NCI-H1417 treated with DMSO at 0.1 percent for 48 hours (cell line): ENCODE measurements at places on chromosomes 16 and 17.

DNA sequence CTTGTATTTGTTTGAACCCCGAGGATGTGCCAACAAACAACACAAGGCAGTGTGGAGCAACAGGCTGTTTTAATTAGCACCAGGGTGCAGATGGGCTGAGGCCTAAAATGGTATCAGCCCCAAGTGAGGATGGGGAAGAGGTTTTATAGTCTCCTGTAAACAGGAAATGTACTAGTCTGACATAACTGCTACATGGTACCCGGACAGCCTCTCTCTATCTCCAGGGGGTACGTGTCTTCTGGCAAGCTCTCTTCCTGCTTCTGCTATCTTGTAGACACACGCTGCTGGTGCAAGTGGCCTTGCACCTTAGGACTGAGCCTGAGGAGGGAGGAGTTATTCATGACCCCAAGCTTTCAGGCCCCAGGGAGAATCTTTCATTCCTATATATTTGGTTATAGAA, 2451.0 kb downstream of the TP53TG3F start:
- no peak for DNase-seq

DNA sequence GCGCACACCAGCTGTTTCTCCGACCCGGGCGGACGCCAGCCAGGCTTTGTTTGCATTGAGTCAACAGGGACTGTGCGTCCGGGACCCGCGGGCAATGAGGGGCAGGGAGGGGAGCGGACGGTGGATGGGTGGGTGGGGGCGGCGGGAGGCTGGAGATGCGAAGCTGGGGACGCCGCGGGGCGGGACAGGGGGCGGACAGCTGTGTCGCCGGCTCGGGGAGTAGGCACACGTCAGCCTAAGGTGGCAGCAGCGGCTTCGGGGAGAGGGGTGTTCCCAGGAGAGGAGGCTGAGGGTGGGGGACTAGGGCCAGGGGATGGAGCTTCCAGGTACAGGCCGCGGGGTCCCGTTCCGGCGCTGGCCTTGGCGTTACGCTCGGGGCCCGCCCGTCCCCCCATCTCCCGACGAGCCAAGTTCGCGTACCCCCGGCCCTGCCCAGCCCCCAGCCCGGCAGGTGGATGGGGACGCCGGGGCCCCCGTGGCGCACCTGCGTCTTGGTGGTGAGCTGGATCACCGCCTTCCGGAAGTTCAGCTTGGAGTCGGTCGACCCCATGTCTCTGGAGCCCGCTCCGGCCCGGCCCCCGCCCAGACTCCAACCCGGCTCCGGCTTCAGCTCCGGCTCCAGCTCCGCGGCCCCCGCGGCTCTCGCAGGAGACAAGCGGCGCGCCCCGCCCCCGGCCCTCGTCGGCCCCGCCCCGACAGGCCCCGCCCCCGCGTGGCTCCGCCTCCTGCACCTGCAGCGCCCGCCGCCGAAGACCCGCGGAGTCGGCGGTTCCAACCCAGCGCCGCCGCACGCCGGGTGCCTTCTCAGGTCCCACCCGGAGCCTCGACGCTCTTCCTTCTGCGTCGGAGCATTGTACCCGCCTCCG, at the start of gene HID1:
TSS of gene HID1 (minus strand) at position 653 of the 866 bp plus-strand sequence. CDS start at position 550, 103 bp downstream.
- no peak for DNase-seq

- DNase-seq: no peak
Measured at GRCh38 chr16:55856950-55857349, 18.2 kb downstream of the CES5A start.

- no peak for DNase-seq
Measured at GRCh38 chr16:69563605-69564580, 1.9 kb upstream of the NFAT5 start.

DNA sequence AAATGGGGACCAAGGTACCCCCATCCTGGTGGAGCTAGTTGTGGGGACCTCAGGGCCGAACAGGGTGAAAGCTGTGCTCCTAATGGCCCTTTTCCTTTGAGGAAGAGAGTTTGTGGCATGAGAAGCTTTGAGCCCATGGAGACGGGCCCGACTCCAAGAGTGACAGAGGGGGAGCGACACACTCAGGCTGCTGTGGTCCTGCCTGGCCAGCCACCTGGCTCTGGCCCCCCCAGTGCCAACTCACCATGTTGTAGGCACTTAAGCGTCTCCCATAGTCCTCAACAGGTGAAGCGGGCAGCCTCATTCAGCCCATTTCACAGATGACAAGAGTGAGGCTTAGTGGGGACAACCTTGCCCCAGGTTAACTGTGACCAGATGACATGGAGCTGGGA, 1.6 kb downstream of the IL21R start:
- DNase-seq: no peak

DNA sequence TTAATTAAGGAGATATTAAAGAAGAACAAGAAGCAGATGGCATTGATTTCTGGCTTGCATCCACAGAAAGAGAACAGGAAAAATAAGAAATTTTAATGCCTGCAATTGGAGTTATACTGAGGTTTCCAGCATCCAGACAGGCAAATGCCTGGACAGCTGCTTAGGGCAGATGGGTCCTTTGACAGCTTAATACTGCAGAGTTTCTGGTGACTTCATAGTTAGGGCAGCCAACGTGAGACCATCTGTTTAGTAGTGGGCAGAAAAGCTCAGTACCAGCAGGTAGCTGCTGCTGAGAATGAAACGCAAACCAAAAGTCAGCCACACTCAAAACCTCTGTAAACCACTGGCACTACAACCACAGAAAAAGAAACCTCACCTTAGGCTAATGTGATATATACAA, 109.8 kb downstream of the CDK5R1 start:
- DNase-seq: no peak

DNA sequence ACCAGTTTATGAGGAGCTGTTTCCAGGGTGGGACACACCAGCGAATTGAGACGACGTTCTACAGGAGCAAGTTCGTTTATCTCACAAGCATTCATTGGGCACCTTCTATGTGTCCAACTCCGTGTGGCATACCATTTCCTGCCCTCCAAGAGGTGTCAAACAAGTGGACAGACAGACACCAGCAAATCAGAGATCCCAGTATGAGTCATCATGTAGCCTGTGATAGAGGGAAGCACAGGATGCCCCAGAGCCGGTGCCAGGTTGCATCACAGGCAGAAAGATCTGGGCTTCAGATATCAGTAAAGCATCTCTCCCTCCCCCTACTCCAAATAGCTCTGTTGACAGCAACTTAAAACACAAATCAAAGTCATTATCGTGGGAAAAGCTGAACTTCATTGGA, 31.8 kb upstream of the MAF start:
- no peak for DNase-seq

DNA sequence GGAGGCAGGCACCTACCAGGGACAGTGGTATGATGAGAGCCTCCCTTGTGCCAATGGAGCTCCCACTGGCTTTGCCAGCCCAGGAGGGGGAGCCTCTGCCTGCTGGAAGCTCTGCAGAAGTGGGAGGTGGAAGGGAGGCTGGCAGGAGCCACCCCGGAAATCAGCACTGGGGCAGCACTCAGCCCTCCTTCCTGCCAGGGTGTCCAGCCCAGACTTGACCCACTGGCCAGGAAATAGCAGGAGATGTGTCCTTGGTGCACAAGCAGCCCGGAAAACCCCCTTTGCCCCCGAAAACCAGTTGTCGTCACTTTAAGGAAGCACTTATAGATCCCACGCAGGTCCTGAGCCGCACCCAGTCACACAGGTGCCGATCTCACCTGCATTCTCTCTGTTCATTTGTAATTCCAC, 49.3 kb upstream of the CACNG4 start:
- no peak for DNase-seq

DNA sequence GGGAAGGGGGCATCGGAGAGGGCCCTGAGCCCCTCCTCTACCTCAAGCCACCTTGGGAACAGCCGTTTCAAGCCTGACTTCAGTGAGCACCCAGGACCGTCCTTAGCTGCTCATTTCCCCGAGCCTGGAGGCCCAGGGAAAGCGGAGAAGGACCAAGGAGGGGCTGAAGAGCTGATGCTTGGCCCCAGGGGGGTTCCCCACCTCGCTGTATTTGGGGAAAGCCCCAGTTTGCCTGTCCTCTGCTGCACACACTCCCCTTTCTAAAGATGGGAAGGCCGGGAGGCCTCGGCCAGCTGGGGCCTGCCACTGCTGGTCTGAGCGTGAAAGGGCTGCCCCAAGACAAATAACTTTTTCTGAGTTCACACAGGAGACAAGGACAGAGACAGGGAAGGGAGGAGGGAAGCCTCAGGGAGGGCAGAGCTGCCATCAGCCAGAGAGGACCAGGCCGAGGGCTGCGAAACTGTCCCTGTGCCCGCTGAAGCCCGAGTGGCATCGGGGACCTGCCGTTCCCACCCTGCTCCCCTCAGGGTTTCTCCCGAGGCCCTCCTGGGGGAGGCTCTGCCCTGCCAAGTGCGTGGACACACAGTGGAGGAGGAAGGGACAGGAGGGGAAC, 11.6 kb downstream of the ZACN start:
- no peak for DNase-seq

- no peak for DNase-seq
Measured at GRCh38 chr17:50550661-50551432, 3.9 kb downstream of the SPATA20 start.

DNA sequence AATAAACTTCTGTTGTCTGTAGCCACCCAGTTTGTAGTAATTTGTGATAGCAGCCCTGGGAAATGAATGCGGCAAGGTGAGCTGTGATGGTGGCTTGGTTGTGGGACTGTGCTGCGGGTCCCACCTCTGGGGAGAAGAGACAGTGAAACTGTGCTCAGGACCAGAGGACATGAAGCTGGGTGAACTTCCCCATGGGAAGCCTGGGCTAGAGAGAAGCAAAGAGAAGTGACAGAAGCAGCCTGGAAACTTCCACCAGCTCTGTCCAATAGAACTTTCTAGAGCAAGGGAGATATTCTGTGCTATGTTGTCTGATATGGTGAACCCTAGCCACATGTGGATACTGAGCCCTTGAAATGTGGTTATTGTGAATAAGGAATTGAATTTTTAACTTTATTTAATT, 51.5 kb upstream of the EMP2 start:
- no peak for DNase-seq

GRCh38 chr17:51071556-51071955, 49.1 kb downstream of the SPAG9 start:
- no peak for DNase-seq

GRCh38 chr17:64097196-64097936, 32.6 kb downstream of the ERN1 start:
- DNase-seq: no peak

DNA sequence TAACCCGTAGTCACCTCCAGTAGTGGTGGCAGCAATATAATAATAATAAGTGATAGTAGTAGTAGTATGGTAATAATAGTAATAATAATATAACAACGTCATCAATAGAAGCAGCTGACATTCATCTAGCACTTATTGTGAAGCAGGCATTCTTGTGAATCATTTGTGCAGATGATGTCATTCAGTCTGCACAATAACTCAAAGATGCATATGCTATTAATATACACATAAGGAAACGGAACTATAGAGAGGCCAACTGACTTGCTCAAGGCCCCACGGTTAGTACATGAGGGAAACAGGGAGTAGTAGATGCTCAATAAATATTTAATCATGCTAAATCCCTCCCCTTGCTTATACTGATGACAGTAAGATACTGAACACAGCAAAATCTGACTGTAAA, 35.4 kb upstream of the GAN start:
- no peak for DNase-seq

DNA sequence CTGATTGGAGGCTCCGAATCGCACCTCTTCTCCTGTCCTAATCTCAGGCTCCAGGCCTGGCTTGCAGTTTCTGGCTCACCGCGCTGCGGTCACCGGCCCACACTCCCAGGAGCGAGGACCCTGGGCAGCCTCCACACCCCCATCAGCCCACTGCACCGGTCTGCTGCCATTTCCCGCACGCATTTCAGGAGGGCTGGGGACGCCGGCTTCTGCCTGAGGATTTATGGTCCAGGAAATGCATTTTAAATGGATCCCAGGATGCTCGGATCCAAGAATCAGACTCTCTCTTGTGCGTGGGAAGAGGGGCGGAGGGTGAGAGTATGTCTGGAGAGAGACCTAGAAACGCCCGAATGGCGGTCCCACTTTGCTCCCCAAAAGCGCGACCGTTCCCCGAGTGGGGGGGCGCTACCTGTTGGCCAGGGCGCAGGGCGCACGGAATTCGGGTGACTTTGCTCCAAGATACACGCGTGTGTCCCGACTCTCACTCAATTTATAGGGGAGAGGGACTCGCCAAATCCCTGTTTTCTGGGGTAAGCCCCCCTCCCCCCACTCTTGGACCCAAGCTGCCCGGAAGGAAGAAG, 817 bp upstream of the JPH3 start:
- DNase-seq: no peak

GRCh38 chr16:81142864-81143263, 46.7 kb upstream of the GCSH start:
- DNase-seq: no peak

- no peak for DNase-seq
Measured at GRCh38 chr17:80722661-80723060, 178.0 kb downstream of the RPTOR start.

- DNase-seq: no peak
Measured at GRCh38 chr17:45332989-45333701, 16.3 kb upstream of the MAP3K14 start.

- DNase-seq: no peak
Measured at GRCh38 chr16:72139908-72140307, 32.0 kb downstream of the PMFBP1 start.

GRCh38 chr16:87570938-87571867, 31.1 kb upstream of the JPH3 start:
- DNase-seq: no peak
